COR-L47 (cell line): ENCODE measurements at places on chromosomes 12 and 14.

DNA sequence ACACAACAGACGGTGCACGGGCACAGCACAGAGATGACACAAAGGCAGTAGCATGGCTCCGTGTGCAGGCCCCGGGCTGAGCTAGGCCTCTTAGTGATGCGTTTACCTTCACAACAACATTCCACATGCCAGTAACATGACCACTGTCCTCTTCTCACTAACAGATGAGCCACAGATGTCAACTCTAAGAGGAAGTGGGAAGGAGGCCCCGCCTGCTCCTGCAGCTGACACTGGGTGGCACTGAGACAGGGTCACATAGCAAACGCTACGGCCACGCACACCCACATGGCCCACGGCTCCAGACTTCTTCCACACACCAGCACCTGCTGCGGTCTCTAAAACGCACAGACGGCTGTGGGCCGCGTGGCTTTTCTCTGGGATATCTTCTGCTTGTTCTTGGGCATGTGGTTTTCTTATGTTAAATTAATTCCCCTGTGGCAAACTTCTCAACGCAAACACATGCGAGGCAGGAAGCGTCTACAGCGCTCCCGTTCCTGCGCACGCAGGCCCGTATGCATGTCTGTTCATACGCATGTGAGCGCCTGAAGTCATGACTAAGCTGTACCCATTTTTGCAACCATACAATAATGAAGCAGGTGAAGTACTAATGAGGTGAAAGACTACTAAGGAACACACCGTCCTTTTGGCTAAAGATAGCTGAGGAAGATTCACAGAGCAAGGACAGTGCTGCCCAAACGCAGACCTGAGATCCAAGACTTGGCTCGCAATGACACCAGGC is 26.8 kb downstream of the AMN start:
- no peak for DNase-seq

GRCh38 chr14:75141967-75142366 is 15.1 kb upstream of the NEK9 start:
- no peak for DNase-seq

- no peak for DNase-seq
Measured at GRCh38 chr12:76927170-76927784, 48.5 kb upstream of the CSRP2 start.

DNA sequence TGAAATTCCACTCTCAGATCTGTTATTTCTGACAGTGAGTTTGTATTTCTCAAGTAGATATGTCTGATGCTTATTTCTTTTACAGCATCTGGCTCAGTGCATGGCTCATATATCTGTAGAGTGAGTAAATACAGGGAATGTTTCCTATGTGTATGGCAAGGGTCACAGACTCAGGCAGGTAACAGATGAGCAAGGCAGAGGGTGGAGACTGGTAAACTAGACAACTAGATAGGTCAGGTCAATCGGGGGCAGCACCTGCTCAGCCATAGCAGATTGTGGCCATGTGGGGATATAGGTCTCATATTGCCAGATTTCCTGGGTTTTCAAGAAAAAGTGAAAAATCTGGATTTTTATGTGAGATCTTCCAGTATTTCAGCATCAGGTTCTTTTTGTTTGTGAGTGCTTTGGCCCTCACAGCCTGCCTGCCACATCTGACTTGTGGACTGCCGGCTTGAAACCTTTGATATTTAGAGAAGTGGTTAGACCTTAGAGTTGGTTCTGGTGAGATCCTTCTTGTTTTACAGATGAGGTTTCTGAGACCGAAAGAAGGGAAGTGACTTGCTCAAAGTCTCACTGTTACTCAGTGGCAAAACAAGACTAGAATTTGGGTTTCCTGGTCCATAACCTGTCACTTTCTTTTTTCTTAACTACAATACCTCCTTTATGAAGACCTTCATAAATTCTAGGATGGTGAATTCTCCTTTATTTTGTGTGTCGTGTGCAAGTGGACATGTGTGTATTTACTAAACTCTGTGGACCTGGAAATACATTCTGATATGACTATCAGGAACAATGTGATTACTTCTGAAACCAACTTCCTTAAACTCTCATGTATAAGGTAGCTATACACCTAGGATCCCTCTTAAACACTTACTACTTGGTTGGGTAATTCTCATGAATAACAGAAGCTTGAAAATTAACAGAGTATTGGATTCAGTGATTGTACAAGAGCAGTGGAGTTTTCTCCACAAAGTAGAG is 34.4 kb downstream of the PROX2 start:
- DNase-seq, result no peak

GRCh38 chr12:105855361-105856047 is 283.2 kb downstream of the NUAK1 start:
- no peak for DNase-seq

DNA sequence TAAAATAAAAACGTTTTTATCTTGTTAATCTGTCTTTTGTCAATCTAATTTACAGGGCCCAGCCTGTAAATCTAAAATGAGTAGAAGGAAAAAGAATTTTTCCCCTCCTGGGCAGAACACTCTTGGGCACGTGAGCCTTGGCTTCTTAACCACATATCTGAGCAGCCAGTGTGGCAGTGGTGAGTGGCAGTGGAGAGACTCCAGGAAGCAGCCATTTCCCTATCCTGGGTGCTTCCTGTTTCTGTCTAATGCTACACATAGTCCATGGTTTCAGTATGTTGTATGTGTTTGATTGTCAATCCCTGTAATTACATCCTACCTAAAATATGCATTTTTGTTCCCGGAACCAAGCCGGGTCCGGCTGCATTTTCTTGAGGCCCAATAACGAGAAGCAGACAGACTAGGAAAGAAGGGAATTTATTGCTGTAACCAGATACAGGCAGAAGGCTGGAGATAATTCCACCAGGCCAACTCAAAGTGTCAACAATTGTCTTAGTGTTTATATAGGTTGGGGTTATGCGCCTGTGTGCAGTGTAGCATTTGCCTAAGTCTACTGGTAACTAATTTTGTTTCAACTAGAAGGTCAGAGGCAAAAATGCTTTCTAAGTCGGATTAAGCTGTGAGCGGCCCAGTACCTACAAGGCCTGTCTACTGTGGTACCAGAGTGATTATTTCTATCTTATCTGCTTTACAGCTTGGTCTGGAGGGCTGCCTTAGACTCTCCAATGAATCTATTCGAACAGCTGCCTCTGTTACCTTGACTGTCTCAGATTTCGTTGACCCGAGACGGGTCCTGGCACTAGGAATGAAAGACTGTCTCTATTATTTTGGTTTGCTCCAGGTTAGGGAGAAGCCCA is 82.4 kb upstream of the RESF1 start:
- no peak for DNase-seq

- no peak for DNase-seq
Measured at GRCh38 chr14:30180219-30180618, 252.6 kb upstream of the PRKD1 start.
